ENCODE measurements at places on chromosomes 16 and 17. TPM values are rescaled to one million over a fixed set of nuclear protein-coding genes. Genes with fewer than 3 reads are reported as not detected.

SEPTIN12 gene
- total RNA-seq, result not detected

ERN2 gene
- total RNA-seq, result 0.32 TPM

DNA sequence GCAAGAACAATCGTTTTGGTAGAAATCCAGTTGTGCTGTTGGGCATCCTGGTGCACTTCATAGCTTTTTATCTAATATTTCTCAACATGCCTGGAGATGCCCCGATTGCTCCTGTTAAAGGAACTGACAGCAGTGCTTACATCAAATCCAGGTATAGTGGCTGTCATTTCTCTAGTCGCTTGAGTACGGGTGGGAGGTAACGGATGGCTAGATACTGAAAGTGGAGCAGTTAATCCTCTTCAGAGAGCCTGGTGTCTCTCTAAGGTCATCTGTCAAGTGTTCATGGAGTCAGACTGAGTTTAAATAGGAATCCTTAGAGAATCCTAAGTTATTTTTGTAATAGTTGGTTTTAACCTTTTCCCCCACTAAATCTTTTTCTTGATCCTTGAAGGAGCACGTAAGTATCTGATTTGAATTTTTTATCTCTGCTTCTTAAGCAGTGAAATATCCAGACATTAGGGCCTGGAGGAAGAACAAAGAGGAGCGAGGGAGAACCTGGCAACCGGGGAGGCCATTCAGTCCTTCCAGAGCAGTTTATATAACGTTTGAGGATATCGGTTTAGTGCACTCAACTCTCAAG is 37.2 kb downstream of the MFSD11 start:
- H3K27ac ChIP-seq, result no peak overlapping the region
- no peaks in the 10 kb centered on the region for H3K27me3 ChIP-seq
- no peak for DNase-seq
- no peak overlapping the region for H3K4me3 ChIP-seq
- H3K4me1 ChIP-seq, result peaks cover 13% of the 10 kb centered on the region

- H3K4me3 ChIP-seq, result no peak overlapping the region
- H3K36me3 ChIP-seq, result no peaks in the 10 kb centered on the region
- peaks cover 6% of the 10 kb centered on the region for H3K27me3 ChIP-seq
Observed at GRCh38 chr16:83852774-83853173, 45.0 kb downstream of the HSBP1 start.

TIMP2 gene
- total RNA-seq, result 68.6 TPM

GRCh38 chr17:16352303-16352666 is 984 bp downstream of the CENPV start:
- H3K27ac ChIP-seq, result no peak overlapping the region
- DNase-seq, result no peak
- H3K27me3 ChIP-seq, result peaks cover 12% of the 10 kb centered on the region
- H3K4me1 ChIP-seq, result peaks cover 17% of the 10 kb centered on the region
- H3K4me3 ChIP-seq, result peak overlapping the region; percentile 77
- H3K36me3 ChIP-seq, result peaks cover 6% of the 10 kb centered on the region

DNA sequence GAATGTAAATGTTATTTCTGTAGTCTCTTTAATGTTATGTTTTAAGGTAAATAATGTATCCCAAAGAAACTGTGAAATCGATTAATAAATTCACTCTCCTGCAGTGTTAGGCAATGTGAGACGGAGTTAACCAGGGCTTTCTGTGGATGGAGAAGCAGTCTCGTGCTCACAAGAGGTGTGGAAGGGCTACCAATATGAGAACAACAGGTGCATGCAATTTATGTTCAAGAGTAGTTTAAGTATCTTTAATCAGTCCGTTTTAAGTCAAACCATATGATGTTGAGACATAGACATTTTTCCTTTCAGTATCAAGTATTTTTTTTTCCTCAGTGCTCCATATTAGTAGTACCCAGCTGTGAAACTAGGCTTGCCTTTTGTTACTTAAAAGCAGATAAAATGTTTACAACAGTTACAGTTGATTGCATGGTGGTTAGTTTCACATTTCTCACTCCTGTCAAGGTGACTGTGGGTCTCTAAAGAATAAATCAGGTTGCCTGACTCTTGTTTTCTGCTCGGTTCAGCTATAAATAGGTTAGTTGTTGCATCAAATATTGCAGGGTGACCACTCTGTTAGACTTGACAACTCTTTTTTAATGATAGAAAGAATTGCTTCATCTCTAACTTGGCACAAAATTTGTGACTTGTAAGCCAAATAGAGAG is 54.4 kb downstream of the COX10 start:
- H3K27me3 ChIP-seq, result no peaks in the 10 kb centered on the region
- no peak for DNase-seq
- no peak overlapping the region for H3K27ac ChIP-seq
- no peaks in the 10 kb centered on the region for H3K4me1 ChIP-seq

PRR29 gene
- not detected for total RNA-seq

DNA sequence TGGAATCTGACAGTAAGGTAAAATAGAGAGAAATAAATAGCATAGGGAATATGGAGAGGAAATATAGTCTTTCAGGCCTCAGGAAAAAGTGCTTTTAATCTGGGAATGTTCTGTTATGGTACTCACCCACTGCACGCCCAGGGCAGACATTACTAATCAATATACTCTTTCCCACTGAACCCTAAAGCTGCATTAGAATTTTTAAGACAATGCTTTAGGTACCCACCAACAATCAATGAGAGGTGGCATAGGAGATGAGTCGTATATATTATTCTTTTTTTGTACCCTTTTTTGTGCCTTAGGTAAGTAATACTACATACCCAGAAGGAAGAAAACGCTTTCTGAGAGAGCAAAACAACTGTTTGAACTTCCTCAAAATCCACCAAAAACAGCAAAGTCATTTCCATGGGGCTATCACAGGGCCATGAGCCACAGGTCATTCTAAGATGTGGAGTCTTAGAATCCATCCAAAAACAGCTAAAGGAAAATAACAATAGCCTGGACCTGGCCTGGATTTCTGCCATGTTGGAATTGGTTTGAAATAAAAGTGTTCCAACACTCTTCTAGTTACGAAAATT is 542.1 kb downstream of the XYLT1 start:
- no peak overlapping the region for H3K27ac ChIP-seq
- no peak for DNase-seq
- no peaks in the 10 kb centered on the region for H3K36me3 ChIP-seq
- no peaks in the 10 kb centered on the region for H3K4me1 ChIP-seq

- DNase-seq, result no peak
- H3K4me1 ChIP-seq, result peaks cover 56% of the 10 kb centered on the region
- H3K27ac ChIP-seq, result peak overlapping the region; percentile 15
- no peak overlapping the region for H3K4me3 ChIP-seq
- no peaks in the 10 kb centered on the region for H3K27me3 ChIP-seq
Observed at GRCh38 chr17:42361781-42362186, 26.5 kb downstream of the STAT3 start.

CTF1 gene
- total RNA-seq, result 0.30 TPM

- H3K27ac ChIP-seq, result no peak overlapping the region
- H3K4me1 ChIP-seq, result peaks cover 52% of the 10 kb centered on the region
- no peak for DNase-seq
- no peaks in the 10 kb centered on the region for H3K27me3 ChIP-seq
Observed at GRCh38 chr16:67181346-67181745, 2.4 kb downstream of the MATCAP1 start.

CETP gene
- total RNA-seq, result 1.7 TPM

DNA sequence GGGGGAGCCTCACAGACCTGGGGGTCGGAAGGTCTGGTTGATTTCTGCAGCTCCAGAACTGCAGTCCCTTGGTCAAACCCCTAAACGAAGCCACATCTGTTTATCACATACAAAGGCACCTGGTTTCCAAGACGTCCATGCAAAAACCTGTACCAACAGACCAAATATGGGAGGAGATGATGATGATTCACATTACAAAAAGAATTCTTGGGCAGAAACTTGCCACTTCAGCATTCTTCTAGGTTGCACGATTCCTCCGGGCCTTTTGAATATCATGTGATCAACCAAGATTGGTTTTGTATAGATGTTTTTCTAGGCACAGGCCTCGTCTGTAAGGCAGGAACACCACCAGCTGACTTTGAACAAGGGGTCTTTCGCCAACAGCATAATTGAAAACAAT is 466.3 kb downstream of the SOX9 start:
- H3K4me1 ChIP-seq, result peaks cover 55% of the 10 kb centered on the region
- peaks cover 13% of the 10 kb centered on the region for H3K27me3 ChIP-seq
- DNase-seq, result no peak

KRT31 gene
- 618 TPM for total RNA-seq

DNA sequence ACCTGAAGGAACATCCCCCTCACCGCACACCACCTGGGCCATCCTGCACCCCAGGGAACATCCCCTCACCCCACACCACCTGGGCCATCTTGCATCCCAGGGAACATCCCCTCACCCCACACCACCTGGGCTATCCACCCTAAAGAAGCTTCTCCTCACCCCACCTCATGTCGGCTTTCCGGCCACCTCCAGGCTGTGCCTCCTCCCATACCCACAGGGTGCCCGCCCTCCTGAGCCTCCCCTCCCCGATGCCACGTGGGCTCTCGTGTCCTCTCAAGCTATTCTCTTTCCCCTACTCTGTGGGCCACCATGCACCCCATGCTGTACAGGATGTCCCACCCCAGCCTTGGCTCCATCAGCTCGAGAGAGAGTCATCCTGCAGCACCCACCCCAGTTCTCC is 18.0 kb downstream of the MYLK3 start:
- no peaks in the 10 kb centered on the region for H3K4me1 ChIP-seq
- no peak overlapping the region for H3K27ac ChIP-seq
- DNase-seq, result peak; percentile 52
- no peaks in the 10 kb centered on the region for H3K27me3 ChIP-seq
- H3K36me3 ChIP-seq, result no peaks in the 10 kb centered on the region
- no peak overlapping the region for H3K4me3 ChIP-seq

DNA sequence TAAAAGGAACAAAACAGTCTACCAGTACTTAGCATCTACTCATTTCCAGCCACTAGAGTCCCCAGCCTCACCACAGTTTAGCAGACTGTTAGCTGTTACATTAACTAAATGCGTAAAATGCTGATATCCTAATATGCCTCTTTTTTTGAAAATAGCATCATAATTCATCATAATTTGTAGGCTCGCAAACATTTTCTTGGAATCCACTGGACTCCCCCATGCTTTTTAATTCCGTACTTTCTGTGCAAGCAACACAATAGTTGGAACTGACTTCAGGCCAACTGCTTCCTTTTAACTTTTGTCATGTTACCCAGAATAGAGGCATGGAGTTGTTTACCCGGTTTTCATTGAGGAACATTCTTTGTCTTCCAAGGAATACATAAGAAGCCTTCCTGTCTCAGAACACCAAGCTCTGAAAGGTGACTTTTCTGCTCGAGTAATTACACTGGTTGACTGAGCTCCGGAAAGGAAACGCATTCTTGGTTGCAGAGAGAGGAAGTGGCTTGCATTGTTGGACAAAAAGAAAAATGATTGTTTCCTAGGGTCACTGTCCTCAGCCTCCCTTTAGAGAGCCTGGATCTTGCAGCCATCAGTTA is 30.9 kb upstream of the SEC14L1 start:
- H3K36me3 ChIP-seq, result no peaks in the 10 kb centered on the region
- H3K4me3 ChIP-seq, result no peak overlapping the region
- no peak for DNase-seq

DNA sequence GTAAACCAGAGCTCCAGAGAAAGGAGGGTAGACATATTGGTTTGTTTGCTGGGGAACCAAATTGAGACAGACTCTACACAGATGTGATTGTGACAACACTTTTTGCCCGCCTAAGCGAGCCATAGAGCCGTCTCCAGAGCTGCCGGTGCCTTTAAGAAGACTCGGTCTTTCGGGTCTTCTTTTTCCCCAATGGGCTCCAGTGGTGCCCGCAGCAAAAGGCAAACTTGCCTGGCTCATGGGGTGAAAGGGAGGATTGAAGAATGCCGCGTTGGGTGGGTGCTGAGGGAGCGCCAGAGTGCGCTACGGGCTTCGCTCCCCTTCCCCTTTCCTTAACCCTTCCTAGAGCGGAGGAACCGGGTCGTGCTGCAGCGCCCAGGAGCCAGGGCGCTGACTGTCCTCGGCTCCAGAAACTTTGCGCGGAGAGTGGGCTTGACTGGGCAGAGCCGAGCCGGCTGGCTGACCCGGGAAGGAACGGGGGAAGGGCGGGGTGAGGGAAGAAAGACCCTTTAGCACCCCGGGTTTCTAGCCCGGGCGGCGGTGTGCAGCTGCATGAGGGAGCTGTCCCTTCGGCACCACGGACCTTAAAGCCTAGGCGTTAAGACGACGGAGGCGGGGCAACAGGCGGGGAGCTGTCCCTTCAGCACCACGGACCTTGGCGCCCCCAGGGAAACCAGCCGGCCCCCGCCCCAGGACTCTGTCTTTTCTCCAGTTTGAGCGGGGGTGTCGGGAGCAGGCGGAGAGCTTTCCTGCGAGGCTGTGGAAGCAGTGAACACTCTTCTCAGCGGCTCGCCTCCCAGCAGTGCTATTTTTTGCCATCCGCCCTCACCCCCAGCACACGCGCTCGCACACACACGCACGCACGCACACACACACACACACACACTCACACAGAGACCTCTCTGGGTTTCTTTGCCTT is at the start of gene CACNG3:
CACNG3 (plus strand) TSS at position 880 of the 916 bp plus-strand sequence. CDS start 420 bp downstream, outside the sequence.
- no peaks in the 10 kb centered on the region for H3K36me3 ChIP-seq
- no peaks in the 10 kb centered on the region for H3K4me1 ChIP-seq
- no peak within 1 kb of the TSS for H3K4me3 ChIP-seq
- no peak for DNase-seq
- H3K27me3 ChIP-seq, result peaks cover 47% of the 10 kb centered on the region

DNA sequence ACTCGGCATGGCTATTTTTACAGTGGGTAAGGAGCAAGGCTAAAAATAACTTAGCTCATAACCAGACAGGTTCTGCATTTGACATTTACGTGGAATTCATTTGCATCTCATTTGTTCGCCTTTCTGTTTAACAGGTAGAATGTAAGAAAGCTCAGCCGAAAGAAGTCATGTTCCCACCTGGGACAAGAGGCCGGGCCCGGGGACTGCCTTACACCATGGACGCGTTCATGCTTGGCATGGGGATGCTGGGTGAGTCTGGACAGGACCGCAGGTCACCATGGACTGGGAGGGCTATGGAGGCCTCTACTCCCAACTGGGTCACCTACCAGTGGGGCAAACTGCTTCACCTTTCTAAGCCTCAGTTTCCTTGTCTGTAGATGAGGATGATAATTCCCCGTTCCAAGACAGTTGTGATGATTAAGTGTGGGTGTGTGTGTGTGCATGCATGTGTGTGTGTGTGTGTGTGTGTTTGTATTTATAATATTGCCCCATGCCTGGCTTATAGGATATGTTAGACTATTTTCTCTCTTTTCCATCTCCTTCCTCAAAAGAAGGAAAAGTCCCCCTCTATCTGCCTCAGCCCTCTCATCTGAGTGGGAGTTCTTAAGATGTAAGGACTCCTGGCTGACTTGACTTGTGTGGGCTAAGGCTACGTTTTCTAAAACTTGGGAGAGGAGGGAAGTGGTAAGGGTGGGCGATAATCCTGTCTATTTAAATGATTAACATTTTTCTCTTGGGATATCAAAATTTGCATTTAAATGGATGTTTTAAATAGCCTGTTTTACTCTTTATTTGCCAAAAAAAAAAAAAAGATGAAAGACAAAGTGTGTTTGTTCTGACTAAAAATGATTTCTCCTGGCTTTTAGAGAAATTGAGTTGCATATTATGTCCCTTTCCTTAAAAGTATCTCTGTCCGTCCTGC is 129.0 kb downstream of the CCDC182 start:
- no peaks in the 10 kb centered on the region for H3K27me3 ChIP-seq
- no peak overlapping the region for H3K27ac ChIP-seq
- no peak for DNase-seq
- H3K4me3 ChIP-seq, result no peak overlapping the region
- H3K4me1 ChIP-seq, result peaks cover 8% of the 10 kb centered on the region

BICDL2 gene
- 69.8 TPM for total RNA-seq

Measured in suprapubic skin (tissue), 4 donors.